ENCODE measurements at places on chromosomes 3 and 15.

GRCh38 chr15:68373028-68373427 is 58.9 kb downstream of the ITGA11 start:
- no peak for DNase-seq

DNA sequence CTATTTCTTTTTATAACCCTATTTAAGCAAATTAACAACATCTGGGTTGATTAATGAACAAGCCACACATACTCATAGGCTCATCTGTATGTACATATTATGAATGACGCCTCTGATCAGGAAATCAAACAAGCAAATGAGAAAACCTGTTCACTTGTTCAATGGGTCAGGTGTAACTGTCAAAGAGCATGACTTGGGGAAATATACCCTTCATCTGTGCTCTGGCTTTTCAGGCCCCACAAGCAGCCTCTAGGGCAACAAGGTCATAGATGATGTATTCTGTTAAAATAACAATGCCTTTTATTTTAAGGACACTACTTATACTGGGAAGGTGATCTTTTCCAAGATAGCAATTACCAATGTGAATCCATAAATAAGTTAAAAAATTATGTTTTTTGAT is 102.0 kb downstream of the RBMS3 start:
- DNase-seq: no peak

DNA sequence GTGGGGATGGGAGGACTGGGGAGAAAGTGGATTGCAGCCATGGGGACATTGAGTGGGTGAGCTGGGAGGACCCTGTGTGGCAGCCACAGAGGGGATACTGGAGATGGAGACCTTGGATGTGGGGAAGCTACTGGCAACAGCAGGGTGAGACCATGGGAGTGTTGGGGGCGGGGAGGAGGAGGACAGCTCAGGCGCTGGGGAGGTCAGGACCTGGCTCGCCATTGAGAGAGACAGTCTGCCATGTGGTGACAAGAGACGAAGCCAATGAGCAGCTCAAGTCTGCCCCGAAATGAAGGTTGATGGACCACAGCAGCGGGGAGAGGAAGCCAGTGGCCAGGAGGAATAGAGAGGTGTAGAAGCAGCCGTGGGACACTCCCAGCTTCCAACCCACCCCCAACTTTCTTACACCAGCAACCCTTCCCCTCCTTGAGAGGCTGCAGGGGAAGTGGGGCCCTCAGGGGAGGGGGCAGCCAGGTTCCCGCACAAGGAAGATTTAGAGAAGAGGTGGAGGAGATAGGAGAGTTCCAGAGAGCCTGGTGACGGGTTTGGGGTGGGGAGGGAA is 118.1 kb downstream of the ASB7 start:
- no peak for DNase-seq

DNA sequence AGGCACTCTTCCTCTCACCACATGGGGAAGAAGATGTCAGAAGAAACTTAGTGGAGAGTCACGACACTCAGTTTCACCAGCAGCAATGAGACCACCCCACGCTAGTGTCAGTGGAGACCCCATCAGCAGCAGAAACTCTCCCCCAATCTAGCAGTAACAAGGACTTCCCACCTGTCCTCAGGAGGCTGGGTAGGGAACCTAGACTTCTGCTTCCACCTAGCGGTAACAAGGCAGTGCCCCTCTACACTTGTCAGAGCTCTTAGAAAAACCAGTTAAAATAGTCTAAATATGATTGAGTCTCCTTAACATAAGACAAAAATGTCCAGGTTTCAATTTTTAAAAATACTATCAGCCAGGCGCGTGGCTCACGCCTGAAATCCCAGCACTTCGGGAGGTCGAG is 57.3 kb downstream of the TRAT1 start:
- DNase-seq: no peak

GRCh38 chr3:53777468-53777867 is 68.8 kb downstream of the CHDH start:
- no peak for DNase-seq

GRCh38 chr3:120424976-120425570 is 25.7 kb downstream of the FSTL1 start:
- DNase-seq: no peak

- no peak for DNase-seq
These were observed 22.9 kb upstream of the SPESP1 start for GRCh38 chr15:68907396-68907923.

Measured in GF-D8 (cell line).